ENCODE measurements at places on chromosomes 3 and 15.
A peak's percentile ranks its signal among the peaks of the same experiment; 100 is the strongest.

DNA sequence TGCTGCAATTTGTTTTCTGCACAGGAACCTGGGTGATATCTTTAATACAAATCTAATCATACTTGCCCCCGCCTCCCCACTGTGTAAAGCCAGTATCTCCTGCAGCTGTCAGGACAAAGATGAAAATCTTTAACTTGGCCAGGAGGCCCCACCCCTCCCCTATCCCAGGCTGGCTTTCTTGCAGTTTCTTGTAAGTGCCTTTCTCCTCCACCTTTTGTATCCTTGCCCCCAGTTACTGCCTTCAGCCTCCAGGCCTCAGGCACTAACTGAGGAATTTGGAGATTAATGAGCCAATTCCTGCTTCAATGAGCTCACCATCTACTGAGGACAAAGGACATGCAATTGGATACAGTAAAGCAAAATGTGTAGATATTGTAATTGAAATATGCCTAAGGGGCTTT is 6.5 kb downstream of the GCSAM start:
- DNase-seq: no peak

GRCh38 chr3:191363221-191363620 is 32.9 kb upstream of the UTS2B start:
- DNase-seq: no peak

GRCh38 chr15:79003301-79003700 is 58.5 kb upstream of the CTSH start:
- DNase-seq: peak; percentile 84

- no peak for DNase-seq
These were observed 237.7 kb downstream of the NR1D2 start for GRCh38 chr3:24182756-24183155.

- DNase-seq: no peak
These were observed 288.1 kb downstream of the ARPP21 start for GRCh38 chr3:35927441-35927840.

GRCh38 chr3:116186049-116186448 is 259.2 kb downstream of the LSAMP start:
- no peak for DNase-seq

- peak; percentile 18 for DNase-seq
These were observed 81.2 kb downstream of the NEK11 start for GRCh38 chr3:131107637-131108433.

DNA sequence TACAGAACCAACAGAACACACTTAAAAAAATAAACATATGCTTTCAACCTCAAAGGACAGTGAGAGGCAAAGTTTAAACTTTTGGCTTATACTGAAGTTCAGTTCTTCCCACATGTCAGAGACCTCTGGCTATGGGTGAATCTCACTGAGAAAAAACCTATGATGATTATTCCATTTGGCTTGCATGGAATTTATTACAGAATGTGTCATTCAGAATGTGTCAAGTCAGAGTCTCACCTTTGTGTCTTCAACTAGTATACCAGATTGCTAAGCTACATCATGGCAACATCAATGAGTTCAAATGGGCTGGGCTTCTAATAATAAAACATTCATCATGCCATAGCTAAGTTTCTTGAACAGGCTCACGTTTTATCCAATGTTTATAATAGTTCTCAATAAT is 987.0 kb downstream of the NTRK3 start:
- DNase-seq: no peak

DNA sequence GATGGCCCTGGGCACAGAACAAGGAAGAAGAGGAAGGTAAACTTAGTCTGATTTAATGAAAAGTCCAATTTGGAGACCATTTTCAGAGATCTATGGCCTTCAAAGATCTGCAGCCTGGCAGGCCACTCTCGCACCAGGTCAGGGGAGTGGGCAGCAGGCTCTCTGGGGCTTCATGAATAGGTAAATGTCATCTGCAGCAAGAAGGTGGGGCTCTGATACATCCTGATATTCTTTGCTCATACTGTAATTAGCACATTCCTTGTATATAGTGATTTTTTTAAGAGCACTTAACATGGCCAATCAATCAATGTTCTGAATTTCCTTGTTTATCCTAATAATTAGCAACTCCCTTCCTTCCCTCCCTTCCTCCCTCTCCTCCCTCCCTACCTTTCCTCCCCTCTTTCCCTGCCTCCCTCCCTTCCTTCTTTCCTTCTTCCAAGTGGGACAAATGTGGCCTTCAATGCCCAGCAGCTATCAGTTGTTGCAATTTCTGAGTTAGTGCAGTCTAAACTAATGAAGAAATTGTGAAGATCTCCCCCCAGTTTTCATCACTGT is 86.0 kb upstream of the LIMD1 start:
- DNase-seq: no peak

DNA sequence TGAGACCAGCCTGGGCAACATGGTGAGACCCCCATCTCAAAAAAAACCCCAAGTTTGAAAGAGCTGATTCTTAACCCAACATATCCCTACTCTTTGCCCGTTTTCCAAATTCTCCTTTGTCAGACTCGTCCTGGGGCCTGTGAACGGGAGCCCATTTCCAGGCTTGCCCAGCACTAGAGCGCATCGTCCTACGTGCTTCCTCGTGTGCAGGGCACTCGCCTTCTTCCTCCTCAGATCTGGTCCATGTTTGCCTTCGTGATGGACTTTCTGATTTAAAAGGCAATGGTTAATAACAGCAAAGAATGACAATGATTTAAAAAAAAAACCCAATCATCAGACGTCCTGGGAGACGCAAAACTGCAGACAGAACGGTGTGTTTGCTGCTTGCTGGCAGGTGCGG is 10.1 kb downstream of the MELTF start:
- no peak for DNase-seq

DNA sequence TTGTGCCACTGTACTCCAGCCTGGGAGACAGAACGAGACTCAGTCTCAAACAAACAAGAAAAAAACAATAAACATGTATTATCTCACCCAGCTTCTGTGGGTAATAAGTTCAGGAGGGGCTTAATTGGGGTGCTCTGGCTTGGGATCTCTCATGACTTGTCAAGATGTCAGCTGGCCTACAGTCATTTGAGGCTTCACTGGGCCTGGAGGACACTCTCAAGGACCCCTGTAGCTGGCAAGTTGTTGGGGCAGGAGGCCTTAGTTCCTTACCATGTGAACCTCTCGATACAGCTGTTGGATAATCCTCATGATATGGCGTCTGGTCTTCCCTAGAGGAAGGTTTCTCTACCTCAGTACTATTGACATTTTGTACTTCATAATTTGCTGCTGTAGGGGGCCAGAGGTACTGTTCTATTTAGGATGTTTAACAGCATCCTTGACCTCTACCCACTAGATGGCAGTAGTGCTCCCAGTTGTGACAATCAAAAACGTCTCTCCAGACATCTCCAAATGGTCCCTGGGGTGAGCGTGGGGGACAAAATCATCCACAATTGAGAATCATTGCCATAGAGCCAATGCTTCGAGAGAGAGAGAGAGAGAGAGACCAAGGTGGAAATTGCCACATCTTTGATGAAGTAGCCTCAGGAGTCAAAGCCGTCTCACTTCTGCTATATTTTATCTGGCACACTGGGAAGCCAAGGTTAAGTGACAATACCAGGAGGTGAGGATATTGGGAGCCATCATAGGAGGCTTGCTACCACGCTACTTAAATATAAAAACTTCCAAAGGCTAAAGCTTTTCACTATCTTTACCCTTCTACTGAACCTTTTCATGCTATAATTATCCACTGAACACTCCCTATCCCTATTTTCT is 23.9 kb upstream of the SLTM start:
- peak; percentile 63 for DNase-seq

- DNase-seq: no peak
These were observed 16.4 kb upstream of the PYDC2 start for GRCh38 chr3:191444569-191444968.

DNA sequence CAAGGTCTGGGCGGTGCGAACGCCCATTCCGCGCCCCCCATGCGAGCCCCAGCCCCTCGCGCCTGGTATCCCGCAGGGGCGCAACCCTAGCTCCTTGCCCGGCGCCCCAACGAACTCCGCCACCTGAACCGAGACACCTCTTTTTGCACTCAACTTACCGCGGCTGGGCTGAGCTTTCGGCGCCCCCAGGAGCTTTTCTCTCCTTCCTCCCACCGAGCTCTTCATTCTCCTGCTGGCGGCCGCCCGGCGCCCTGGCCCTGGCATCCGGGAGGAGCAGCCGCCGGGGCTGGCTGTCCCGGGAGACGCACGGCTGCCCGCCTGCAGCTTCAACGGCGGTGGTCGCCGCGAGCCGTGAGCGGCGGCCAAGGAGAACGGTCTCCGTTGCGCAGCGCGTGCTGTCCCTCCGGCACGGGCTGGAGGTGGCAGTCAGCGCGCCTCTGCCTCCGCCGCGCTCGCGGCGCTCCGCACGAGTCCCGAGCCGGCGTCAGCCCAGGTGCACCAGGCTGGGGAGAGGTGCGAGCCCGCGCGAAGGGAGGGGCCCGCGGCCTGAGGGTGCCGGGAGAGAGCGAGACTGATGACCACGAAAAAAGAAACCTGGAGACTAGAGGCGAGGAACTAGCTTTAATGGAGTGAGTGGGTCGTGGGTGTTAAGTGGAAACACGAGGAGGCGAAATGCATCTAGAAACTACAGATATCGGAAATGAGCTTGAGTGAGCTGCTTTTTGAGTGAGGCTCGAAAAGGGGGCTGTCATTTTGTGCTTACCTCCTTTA is 621.5 kb upstream of the ZNF385D start:
- no peak for DNase-seq

- DNase-seq: no peak
These were observed 46.6 kb downstream of the ANP32A start for GRCh38 chr15:68774120-68774519.

DNA sequence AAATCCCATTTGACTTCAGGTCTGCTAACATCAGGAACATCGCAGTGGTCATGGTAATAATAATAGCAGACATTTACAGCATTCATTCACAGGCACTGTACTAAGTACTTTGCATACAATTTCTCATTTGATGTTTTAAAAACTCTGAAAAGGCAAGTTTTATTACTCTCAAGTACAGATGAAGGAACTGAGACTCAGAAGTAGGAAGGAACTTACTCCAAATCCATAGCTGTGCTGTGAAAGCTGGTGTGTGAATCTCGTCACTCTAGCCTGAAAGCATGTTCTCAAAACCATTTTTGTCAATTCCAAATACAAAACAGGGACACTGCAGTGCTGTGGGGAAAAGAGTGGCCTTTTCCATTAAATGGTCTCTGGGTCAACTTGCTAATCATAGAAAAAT is 179.9 kb downstream of the FAM43A start:
- DNase-seq: no peak

GRCh38 chr3:169150920-169151319 is 512.6 kb downstream of the MECOM start:
- no peak for DNase-seq
